Fibroblast of upper back skin (primary cell): ENCODE measurements at places on chromosomes 5 and 9.

GRCh38 chr5:96388176-96388575, 44.9 kb downstream of the PCSK1 start:
- peak; percentile 84 for DNase-seq

DNA sequence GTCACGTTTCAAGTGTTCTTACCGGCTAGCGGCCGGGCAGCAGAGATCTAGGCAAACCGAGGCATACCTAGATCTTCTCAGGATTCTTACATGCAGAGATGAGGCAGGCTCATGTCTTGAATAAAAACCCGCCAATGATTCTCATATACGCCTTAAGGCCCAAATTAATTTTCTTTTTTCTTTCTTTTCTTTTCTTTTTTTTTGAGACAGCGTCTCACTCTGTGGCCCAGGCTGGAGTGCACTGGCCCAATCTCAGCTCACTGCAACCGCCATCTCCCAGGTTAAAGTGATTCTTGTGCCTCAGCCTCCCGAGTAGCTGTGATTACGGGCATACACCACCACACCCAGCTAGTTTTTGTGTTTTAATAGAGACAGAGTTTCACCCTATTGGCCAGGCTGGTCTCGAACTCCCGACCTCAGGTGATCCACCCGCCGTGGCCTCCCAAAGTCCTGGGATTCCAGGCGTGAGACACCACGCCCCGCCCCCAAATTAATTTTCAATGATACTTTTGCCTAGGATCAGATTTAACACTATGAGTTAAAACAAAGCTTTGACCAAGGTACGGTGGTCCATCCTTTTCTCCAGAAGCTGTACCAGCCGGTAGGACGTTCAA, 1.5 kb downstream of the C9orf40 start:
- no peak for DNase-seq

- DNase-seq, result peak; percentile 42
Observed at GRCh38 chr5:123937230-123937629, 425.3 kb downstream of the CSNK1G3 start.

- peak; percentile 65 for DNase-seq
Observed at GRCh38 chr5:147509710-147510651, at the start of gene DPYSL3. Gene DPYSL3 (minus strand): TSS chr5:147510068. CDS start chr5:147509858, 210 bp downstream.

DNA sequence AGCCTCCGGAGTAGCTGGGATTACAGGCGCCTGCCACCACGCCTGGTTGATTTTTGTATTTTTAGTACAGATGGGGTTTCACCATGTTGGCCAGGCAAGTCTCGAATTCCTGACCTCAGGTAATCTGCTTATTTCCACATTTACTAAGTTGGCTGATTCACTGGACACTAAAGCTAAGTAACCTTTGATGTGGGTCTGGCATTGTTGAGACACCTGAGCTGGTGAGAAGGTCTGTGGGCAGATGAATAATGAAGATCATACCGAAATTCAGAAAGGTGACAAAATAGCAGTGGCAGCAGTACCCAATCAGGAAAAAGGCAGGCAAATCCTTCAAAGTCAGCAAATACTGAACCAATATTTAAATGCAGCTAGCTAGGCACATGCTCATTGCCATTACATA, 210.6 kb upstream of the ZNF608 start:
- DNase-seq, result no peak

- DNase-seq, result peak; percentile 96
Observed at GRCh38 chr5:38806775-38807258, 39.0 kb upstream of the OSMR start.

DNA sequence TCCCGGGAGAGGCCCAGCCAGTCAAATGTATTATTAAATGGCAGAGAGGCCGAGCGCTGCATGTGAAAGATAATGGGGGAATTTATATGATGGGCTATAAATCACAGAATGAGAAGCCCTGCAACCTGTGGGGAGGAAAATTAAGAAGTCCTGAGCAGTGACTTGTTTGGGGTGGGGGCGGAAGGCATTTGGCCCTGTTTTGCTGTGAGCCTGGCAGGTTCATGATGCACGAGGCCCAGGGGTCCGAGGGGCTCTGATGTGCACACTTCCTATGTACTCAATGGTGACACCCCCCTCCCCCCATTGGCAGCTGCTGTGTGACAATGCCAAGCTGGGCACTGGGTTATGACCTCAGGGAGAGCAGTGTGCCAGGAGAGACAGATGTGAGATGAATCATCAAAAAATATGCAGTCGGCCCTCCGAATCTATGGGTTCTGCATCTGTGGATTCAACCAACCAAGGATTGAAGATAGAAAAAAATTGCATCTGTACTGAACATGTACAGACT, 13.7 kb upstream of the DAB2IP start:
- DNase-seq, result no peak

GRCh38 chr5:169301386-169301934, 521 bp upstream of the SLIT3 start:
- DNase-seq, result no peak

- no peak for DNase-seq
Observed at GRCh38 chr5:107680099-107680498, 9.4 kb upstream of the EFNA5 start.

GRCh38 chr9:34576597-34577399, 12.7 kb downstream of the CNTFR start:
- DNase-seq, result peak; percentile 16

DNA sequence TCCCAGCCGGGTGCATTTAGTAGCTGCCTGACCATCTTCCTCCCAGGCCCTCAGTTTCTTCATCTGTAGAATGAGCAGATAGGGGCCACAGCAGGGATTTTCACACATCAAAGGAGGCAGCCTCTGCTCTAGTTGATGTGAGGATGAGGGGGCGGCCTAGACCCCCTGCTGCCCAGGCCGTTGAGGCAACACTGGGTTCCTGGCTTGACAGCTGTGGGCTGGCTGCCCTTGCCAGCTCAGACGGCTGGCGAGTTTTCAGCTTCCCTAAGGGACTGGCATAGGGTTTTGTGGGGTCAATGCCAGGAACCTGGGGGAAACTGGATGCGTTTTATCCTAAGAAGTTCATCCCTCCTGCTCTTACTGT, 49.6 kb downstream of the NDST1 start:
- no peak for DNase-seq

GRCh38 chr5:109877670-109878045, 187.9 kb downstream of the MAN2A1 start:
- DNase-seq, result peak; percentile 62

DNA sequence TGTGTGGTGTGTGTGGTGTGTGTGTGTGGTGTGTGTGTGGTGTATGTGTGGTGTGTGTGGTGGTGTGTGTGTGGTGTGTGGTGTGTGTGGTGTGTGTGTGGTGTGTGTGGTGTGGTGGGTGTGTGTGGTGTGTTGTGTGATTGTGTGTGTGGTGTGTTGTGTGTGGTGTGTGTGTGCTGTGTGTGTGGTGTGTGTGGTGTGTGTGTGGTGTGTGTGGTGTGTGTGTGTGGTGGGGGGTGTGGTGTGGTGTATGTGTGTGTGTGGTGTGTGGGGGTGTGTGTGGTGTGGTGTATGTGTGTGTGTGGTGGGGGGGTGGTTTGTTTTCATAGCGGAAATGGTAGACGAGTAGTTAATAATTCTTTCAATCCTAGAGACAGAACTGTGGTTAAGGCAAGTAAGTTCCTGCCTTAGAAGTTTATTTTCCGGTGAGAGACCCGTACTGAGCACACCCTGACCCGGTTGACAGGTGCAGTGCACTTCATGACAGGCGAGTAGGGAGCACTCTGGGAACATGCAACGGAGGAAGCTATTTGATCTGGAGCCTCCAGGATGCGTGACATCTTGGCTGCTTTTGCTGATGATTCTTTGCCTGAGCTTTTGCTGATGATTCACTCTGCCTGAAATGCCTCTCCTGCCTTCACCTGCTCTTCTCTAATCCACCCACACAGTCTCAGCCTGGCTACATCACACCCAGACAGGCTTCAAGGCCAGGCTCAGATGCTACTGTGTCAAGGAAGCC, 21.7 kb upstream of the FAT2 start:
- DNase-seq, result no peak

GRCh38 chr5:126452477-126452876, 29.3 kb downstream of the GRAMD2B start:
- no peak for DNase-seq

DNA sequence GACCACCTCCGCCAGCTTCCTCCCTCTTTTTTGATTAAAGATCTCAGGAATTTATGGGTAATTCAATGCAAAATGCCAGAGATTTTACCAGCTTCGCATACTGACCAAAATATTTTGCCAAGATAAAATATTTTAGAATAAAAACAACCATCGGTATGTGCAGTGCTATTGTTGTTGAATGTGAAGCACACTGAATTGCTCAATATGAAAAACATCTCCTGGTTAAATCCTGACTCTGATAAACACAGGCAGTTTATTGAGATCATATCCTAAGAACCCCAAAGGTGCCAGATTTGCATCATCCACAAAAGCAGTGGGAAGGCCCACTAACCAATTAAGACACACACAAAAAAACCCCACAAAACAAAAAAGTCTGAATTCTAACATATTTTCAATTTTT, 202.4 kb downstream of the GLIS3 start:
- DNase-seq, result no peak

- DNase-seq, result no peak
Observed at GRCh38 chr9:108664309-108665255, 191.2 kb downstream of the ACTL7B start.

DNA sequence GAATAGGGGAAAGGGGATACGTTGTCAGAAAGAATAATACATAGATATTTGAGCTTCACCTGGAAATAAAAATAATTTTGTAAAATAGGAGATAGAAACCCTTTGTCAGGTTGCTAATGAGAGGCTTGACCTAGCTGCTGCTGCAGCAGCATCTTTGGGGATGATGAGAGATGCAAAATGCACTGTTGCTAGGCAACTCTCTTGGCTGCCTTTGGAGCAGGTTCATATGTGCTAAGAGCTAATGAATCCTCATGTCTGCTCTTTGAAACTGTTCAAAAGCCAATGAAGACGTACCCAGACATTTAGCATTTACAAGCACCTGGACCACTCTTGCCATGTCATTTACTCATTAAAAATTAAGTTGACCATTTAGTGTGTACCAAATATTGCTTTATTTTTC, 121.7 kb downstream of the FOCAD start:
- no peak for DNase-seq

DNA sequence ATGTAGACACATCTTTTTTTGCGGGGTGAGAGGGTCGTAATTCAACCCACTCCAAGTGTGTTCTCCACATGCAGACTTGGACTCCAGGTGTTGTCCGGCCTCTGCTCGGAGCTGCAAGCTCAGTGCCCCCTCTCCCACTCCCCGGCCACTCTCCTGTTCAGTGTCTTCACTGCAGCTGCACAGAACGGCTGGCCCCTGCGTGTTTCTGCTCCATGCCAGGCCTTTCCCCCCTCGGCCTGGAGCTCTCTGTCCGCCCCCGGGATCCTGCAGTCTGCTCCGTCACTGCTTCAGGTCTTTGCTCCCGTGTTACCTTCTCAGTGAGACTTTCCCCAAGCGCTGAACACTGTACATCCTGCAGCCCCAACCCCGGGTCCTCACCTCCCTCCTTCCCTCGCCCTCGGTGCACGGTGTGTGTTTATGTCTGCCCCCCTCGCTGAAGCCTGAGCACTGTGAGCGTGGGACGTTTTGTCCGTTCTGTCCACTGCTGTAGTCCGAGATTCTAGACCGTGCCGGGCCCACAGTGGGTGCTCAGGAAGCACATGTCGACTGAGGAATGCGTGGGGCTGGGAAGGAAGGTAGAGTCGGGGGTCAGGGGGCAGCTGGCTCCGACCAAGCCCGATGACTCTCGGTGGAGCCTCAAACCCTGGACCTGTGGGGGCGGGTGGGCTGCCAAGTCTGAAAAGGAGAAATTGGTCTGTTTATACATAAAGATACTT, 26.4 kb upstream of the GFPT2 start:
- no peak for DNase-seq

- DNase-seq, result peak; percentile 52
Observed at GRCh38 chr9:16032799-16033198, 480.0 kb downstream of the CCDC171 start.

DNA sequence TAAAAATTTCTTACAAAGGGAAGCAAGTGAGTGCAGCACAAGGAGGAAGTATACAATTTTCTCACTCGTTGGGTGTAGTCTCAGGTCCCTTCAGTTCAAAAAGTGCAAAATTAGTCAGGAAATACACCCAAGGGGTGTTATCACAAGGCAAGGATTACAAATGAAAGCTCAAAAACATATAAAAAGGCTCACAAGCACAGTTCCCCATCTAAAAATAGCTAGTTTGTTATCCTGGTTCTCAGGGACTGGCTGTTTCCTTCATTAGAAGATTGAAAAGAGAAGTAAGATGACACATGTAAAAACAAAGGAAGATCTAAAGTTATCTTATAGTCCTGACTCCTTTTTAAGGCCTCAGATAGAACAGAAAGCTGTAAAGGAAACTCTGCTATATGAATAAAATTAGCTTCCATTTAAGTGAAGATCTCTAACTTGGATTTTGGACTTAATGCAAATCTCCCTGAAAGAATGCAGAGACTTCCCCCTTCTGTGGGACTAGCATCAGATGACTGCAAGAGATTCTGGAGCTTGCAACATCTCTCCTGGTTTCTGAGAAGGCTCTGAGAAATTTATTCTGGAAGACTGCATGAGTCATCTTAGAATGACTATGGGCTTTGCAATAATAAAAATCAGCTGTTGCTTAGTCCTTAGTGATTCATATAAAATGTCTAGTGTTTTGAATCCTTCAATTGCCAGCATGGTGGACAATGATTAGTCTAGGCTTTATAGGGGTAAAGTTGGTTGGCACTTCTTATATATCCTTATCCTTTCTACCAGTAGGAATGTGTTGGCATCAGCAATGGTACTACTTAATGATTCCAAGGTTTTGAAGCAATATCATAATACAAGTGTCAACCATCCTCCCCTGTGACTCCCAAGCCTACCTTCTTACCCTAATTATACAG, 25.4 kb downstream of the DAB2 start:
- DNase-seq, result peak; percentile 99

- peak; percentile 47 for DNase-seq
Observed at GRCh38 chr9:34701023-34701768, 8.7 kb downstream of the CCL21 start.

- DNase-seq, result no peak
Observed at GRCh38 chr9:136117916-136118319, 757 bp downstream of the TMEM250 start.

DNA sequence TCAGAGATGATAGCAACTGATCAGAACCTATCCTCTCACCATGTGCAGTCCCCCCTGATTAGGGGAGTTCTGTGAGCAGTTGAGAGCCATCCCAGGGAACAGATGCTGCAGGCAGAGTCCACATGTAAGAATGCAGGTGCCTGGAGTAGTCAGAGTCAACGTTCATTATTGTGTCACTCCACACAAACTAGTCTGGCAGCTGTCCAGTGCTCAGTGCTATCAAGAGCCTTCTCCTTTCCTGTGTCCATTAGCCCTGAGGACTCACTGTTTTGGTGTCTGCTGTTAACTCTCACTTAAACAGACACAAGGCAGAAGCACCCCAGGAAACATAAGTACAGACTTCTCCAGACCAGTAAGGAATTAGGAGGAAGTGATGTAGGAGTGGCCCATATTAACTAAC, 2.5 kb downstream of the SH3TC2 start:
- DNase-seq, result peak; percentile 36

GRCh38 chr5:126927429-126927828, 102.9 kb downstream of the MARCHF3 start:
- DNase-seq, result no peak

DNA sequence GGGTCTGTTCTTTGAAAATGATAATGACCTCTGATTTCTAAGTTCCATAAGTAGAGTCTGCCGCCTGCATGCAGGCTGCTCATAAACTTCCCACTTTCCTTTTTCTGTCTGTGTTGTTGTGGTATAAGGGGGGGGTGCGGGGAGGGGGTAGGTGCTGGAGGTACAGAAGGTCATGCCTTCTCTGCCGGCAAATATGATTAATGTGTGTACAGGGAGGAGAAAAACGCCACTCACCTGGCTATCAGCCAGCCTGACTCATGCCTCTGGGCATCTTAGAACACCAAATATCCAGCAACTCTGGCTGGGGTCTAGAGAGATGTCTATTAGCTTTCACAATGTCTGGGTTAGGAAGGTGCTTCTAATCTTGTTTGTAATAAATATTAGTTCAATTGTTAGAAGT, 128.3 kb downstream of the EFNA5 start:
- peak; percentile 86 for DNase-seq
